ENCODE measurements at places on chromosomes 6 and 20.

- no peak for DNase-seq
Measured at GRCh38 chr20:36311854-36312723, 6.0 kb downstream of the DLGAP4 start.

GRCh38 chr6:44496665-44497369 lies 109.3 kb downstream of the CDC5L start:
- DNase-seq = no peak

- no peak for DNase-seq
Measured at GRCh38 chr6:147831356-147831755, 322.9 kb downstream of the SAMD5 start.

DNA sequence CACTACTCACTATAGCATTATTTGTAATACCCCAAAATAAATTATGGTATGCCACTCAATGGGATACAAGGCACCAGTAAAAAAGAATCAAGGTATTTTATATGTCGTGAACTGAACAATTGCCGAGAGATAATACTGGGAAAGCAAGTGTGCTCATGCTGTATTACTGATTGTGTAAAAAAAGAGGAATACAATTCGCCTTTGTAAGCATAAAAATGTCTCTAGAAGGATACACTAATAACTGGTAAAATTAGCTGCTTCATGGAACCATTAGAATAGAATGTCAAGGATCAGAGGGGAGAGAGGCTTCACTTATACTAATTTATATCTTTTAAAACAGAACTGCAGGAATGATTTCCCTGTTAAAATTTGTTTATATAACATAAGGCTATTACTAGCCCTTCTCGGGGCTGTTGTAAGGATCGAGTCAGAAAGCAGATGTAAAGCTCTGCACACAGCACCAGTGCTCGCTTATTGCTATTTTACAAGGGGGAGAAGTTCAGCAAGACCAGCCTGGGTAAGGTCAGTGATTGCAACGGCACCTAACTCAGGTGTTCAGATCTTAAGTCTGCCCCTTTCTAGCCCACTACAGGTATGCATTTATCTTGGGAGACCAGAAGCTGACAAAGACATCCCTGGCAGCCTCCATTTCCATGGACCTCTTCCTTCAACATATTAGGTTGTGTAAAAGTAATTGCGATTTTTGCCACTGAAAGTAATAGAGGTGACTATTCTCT lies 61.6 kb downstream of the MYH7B start:
- no peak for DNase-seq

DNA sequence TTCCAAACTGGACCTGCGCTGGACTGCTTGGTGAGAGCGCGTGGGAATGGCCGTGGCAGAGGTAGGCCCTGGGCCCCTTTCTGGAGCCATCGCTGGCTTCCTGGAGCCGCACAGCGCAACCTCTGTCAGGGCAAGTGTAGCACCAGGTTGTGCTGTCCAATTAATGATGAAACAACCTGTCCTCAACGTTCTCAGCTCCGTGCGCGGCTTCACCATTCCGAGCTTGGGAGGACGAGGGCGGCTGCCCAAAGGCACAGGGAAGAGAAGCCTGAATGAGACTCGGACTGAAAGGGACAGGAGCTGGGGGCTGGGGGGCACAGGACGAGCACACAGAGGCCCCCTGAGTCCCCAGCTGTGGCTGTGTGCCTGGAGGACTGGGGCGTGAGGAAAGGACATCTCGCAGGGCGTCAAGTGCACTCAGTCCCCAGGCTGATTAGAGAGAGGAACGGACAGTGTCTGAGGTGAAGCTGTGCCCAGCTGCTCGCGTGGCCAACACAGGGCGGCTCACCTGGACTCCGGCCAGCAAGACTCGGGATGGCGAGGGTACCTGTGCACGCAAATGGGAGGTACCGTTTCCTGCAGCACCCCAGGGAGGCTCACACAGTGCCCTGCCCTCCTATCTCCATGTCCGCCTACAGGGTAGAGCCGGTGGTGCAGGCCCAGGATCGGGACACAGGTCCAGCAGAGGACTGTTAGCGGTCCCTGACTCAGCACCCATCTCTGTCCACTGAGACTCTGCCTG lies 403.3 kb downstream of the TAF4 start:
- no peak for DNase-seq

DNA sequence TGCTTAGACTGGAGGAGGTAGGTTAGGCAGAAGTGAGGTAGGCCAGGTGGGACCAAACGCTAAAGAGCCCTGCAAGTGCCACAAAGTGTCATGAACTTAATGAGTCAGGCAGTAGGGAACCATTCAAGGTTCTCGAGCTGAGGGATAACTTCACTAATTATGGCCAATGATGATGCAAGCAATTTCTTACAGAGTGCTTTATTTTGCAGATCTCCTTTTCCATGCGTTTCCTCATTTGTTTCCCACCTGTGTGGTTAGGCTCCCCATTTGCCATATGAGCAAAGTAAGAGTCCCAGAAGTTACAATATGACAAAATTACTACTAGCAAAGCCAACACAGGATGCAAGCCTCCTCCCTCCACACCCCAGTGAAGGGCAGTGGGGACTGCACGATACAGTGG lies 36.5 kb upstream of the PSMF1 start:
- no peak for DNase-seq

GRCh38 chr20:48294942-48295341 lies 509.7 kb upstream of the SULF2 start:
- DNase-seq = no peak

- no peak for DNase-seq
Measured at GRCh38 chr6:144416244-144416643, 131.1 kb downstream of the UTRN start.

- no peak for DNase-seq
Measured at GRCh38 chr6:50610562-50610961, 102.8 kb upstream of the TFAP2D start.

DNA sequence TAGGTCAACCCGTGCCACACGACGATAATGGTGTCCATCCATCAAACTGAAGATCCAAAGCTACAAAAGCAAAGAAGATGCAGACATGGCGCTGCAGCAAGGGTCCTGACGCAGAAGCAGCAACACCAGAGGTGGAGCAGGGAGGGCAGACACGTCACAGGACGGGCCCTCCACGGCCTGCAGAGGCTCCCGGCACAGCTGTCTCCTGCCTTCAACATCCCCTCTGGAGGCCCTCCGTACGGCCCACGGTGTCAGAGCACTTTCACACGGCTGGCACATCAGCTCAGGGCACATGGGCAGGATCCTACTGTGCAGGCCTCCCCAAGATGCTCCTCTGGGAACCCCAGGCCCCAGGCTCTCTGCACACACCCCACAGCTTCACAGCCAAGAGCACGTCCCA lies 37.6 kb downstream of the WDR27 start:
- no peak for DNase-seq

GRCh38 chr6:3323696-3324261 lies 65.0 kb downstream of the PSMG4 start:
- no peak for DNase-seq

GRCh38 chr6:134753001-134753400 lies 196.9 kb downstream of the ALDH8A1 start:
- DNase-seq = no peak

GRCh38 chr6:166553563-166554271 lies 32.8 kb downstream of the RAMACL start:
- no peak for DNase-seq

GRCh38 chr20:22389836-22390542 lies 194.4 kb downstream of the FOXA2 start:
- DNase-seq = no peak

DNA sequence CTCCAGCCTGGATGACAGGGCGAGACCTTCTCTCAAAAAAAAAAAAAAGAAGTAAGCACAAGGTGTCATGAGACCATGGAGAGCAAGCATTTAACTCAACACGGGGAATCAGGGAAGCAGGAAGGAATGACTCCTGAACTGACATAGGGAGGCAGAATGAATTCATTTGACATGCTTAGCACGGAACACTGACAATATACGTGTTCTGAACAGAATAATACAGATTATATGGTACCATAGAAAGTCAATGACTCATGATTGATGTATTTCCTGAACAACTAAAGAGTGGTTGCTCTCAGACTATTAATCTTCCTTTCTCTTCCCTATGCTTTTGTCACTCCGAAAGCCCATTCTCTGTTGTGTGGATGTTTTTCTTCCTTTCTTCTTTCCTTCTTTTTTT lies 20.7 kb upstream of the ASIP start:
- DNase-seq = no peak

- DNase-seq = no peak
Measured at GRCh38 chr6:90581146-90581545, 5.7 kb downstream of the MAP3K7 start.

DNA sequence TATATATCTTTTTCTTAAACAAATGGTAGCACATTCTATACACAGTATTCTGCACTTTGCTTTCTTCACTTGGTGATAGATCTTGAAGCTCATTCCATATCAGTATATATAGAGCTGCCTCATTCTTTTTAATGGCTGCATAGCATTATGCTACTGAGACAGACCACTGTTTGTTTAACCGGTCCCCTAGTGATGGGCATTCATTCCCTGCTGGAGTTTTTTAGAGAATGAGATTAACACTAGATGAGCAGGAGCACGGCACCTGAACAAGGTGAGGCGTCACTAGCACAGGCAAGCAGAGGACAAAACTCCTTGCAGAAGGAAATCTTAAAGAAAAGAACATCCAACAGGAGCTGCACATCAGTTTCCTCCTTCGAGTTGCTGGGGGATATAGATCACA lies 69.6 kb downstream of the GNAS-AS1 start:
- DNase-seq = no peak

GRCh38 chr6:28824793-28825731 lies 98.7 kb downstream of the TRIM27 start:
- DNase-seq = no peak

DNA sequence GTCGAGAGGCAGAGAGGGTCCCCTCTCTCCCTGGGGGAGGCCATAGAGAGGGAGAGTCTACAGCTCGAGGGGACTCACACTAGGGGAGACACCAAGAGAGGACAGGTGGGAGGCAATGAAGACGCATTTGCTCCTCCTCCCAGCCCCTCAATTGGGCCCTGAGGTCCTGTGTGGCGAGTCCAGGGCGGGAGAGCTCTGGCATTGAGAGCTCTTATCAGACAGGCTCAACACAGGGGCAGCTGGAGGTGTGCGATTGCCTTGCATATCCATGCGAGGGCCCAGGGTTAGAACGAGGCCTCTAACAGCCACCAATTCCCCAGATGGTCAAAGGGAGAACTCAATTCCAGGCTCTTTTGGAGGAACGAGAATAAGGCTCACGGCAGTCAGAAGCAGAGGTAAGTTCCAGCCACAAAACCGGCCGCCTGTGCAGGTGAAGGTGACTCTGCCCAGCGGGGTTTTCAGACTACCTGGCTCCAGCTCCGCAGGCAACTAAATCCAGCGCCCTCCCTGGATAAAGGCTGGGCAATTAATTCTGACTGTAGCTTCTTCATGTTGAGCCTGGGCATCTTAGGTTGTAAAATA lies 94.0 kb upstream of the MPC1 start:
- DNase-seq = no peak

DNA sequence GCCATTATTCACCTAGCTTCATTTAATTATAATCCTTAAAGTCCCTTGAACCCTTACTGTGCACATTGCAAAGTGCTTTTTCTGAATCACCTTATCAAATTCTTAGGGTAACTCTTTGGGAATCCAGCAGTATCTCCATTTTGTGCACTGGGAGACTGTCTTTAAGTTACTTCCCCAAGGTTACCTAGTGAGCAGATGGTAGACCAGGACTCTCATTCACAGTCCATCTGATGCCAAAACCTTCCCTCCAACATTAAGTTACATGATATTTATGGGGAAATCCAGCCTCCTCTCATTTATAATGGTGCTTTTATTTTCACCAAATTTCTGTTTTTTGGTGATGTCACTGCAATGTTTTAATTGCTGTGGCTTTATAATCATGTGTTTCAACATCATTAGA lies 75.7 kb downstream of the NCOA7 start:
- no peak for DNase-seq

DNA sequence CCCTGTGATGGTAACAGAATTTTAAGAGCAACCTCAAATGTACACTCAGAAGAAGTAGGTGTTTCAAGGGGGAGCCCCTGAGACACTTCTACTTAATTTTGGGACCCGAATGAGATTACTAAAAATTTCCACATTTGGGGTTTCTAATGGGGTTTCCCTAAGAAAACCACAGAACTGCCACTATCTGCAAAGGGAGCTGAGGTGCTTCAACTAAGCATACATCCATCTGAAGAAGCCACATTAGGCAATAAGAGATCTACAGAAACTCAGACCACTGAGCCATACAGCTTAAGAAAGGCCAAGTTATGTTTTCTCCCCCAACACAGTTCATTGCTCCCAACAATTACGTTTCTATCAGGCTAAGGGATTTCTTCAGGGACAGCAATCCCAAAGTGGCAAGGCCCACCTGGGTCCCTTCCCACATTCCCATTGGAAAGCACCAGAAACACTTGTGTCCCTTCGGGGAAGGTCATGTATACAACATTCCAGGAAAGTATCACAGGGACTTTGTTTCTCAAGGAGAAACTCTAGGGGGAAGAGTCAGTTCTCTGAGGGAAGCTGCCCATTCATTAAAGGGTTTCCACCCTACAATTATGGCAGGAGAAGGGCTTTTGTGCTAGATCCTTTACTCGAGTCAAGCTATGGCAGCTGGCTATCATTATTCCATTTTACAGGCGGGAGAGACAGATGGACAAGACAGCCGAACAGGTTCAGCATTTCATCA lies 5.0 kb downstream of the BCL2L1 start:
- no peak for DNase-seq

- DNase-seq = no peak
Measured at GRCh38 chr6:83073615-83074014, 6.1 kb downstream of the DOP1A start.

DNA sequence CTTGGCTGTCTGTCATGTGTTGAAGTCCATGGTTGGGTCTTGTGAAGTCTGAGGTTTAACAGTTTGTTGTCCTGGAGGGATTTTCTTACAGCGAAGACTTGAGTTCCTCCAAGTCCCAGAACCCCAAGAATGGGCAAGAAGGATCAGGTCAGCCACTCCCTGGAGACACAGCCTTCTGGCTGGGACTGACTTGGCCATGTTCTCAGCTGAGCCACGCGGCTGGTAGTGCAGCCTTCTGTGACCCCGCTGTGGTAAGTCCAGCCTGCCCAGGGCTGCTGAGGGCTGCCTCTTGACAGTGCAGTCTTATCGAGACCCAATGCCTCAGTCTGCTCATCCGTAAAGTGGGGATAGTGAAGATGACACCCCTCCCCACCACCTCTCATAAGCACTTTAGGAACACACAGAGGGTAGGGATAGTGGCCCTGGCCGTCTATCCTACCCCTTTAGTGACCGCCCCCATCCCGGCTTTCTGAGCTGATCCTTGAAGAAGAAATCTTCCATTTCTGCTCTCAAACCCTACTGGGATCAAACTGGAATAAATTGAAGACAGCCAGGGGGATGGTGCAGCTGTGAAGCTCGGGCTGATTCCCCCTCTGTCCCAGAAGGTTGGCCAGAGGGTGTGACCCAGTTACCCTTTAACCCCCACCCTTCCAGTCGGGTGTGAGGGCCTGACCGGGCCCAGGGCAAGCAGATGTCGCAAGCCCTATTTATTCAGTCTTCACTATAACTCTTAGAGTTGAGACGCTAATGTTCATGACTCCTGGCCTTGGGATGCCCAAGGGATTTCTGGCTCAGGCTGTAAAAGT lies 43.5 kb downstream of the SIRPA start:
- no peak for DNase-seq

GRCh38 chr6:51094271-51094670 lies 275.6 kb downstream of the TFAP2B start:
- no peak for DNase-seq

GRCh38 chr20:62118113-62119043 lies 3.9 kb upstream of the LSM14B start:
- no peak for DNase-seq
